SK-MEL-5 (cell line): ENCODE measurements at places on chromosomes 7 and 10. TPM values are rescaled to one million over a fixed set of nuclear protein-coding genes. Genes with fewer than 3 reads are reported as not detected.

AGAP5 gene
- total RNA-seq, result 2.0 and 2.3 TPM in 2 replicates

CAMK2B gene
- 0.13 and 0.37 TPM in 2 replicates for total RNA-seq

NPY gene
- not detected in 2 replicates for total RNA-seq

SRGN gene
- 3.9 and 4.8 TPM in 2 replicates for total RNA-seq

RRP12 gene
- total RNA-seq, result 24.1 and 30.7 TPM in 2 replicates

VENTX gene
- not detected in 2 replicates for total RNA-seq

ZNF248 gene
- total RNA-seq, result 3.6 and 7.2 TPM in 2 replicates

PRPS1L1 gene
- total RNA-seq, result not detected in 2 replicates

FAM237B gene
- total RNA-seq, result not detected in 2 replicates

AGR2 gene
- total RNA-seq, result not detected in 2 replicates

NOS3 gene
- total RNA-seq, result 0.03 TPM in 1 of 2 replicates, not detected in the other

GOT1 gene
- total RNA-seq, result 32.4 and 37.0 TPM in 2 replicates

MRPS24 gene
- total RNA-seq, result 137 and 144 TPM in 2 replicates

FERD3L gene
- not detected in 2 replicates for total RNA-seq

GPER1 gene
- total RNA-seq, result 0.11 and 0.13 TPM in 2 replicates

YWHAG gene
- total RNA-seq, result 69.0 and 74.5 TPM in 2 replicates

C1QL3 gene
- total RNA-seq, result not detected in 2 replicates
